A549 treated with Mapracorat at 1 μM for 4 hours (cell line): ENCODE measurements at places on chromosomes 5 and 9. TPM values are rescaled to one million over a fixed set of nuclear protein-coding genes. Genes with fewer than 3 reads are reported as not detected.

Gene LCN15
- total RNA-seq = not detected in 5 replicates

Gene PCDHA10
- total RNA-seq = 0.01 to 0.06 TPM (median 0.03 TPM) in 4 of 5 replicates, not detected in the other

Gene C5orf52
- not detected in 5 replicates for total RNA-seq

Gene IL4
- not detected in 5 replicates for total RNA-seq

Gene TMEM267
- 15.6 to 23.2 TPM (median 19.2 TPM) in 5 replicates for total RNA-seq

Gene CTSV
- total RNA-seq = 12.1 to 14.5 TPM (median 13.2 TPM) in 5 replicates

Gene OMD
- total RNA-seq = not detected in 5 replicates

Gene ORM1
- not detected in 5 replicates for total RNA-seq

Gene MVB12B
- total RNA-seq = 6.4 to 7.7 TPM (median 7.3 TPM) in 5 replicates

Gene KIF24
- 2.7 to 3.7 TPM (median 3.4 TPM) in 5 replicates for total RNA-seq

Gene CYLC2
- not detected in 5 replicates for total RNA-seq

Gene LMNB1
- total RNA-seq = 55.3 to 72.9 TPM (median 60.3 TPM) in 5 replicates

Gene SERF1A
- 0.39 to 1.1 TPM (median 0.73 TPM) in 5 replicates for total RNA-seq

Gene C5orf22
- 9.8 to 16.2 TPM (median 12.3 TPM) in 5 replicates for total RNA-seq

Gene TCF7
- 10.7 to 12.3 TPM (median 11.9 TPM) in 5 replicates for total RNA-seq

Gene TLR4
- total RNA-seq = 0.06 to 0.16 TPM (median 0.10 TPM) in 5 replicates

Gene ADGRD2
- total RNA-seq = not detected in 5 replicates

Gene TNFSF8
- not detected in 5 replicates for total RNA-seq

Gene ESM1
- total RNA-seq = not detected in 5 replicates

Gene CDX1
- total RNA-seq = not detected in 5 replicates

Gene MELK
- 66.3 to 78.4 TPM (median 75.0 TPM) in 5 replicates for total RNA-seq

Gene NTRK2
- total RNA-seq = 0.02 to 0.04 TPM in 2 of 5 replicates, not detected in the others
